Natural killer cell treated with Interleukin-12 subunit alpha and Interleukin-12 subunit beta and Interleukin-15 and Interleukin-18, amount 100 ng/mL, for 72 hours (primary cell): ENCODE measurements at places on chromosomes 2 and 18. TPM values are rescaled to one million over a fixed set of nuclear protein-coding genes. Genes with fewer than 3 reads are reported as not detected.

The GPAT2 gene
- 4.7 TPM for total RNA-seq

The DES gene
- not detected for total RNA-seq

The TXNL1 gene
- 60.5 TPM for total RNA-seq

The NPPC gene
- 2.7 TPM for total RNA-seq

The ACMSD gene
- not detected for total RNA-seq

The TXNDC2 gene
- not detected for total RNA-seq
